Kidney (tissue), 22 donors: ENCODE measurements at places on chromosomes 7 and 10. TPM values are rescaled to one million over a fixed set of nuclear protein-coding genes. Genes with fewer than 3 reads are reported as not detected.

The FAM131B gene
- polyA plus RNA-seq = 0.19 TPM

The GATA3 gene
- 45.9 TPM for polyA plus RNA-seq

The TMEM236 gene
- polyA plus RNA-seq = 0.09 TPM

The PAX4 gene
- polyA plus RNA-seq = not detected

The ARPC1B gene
- polyA plus RNA-seq = 74.1 TPM

The TET1 gene
- polyA plus RNA-seq = 0.22 TPM

The LIPK gene
- polyA plus RNA-seq = not detected

The GRK5 gene
- 7.3 TPM for polyA plus RNA-seq

The NUTM2E gene
- polyA plus RNA-seq = 0.22 TPM

The TDRD1 gene
- polyA plus RNA-seq = not detected

The PON1 gene
- polyA plus RNA-seq = 0.28 TPM

The SPDYE6 gene
- polyA plus RNA-seq = not detected

The ASAH2 gene
- 0.45 TPM for polyA plus RNA-seq

The LRRN3 gene
- 0.54 TPM for polyA plus RNA-seq

The PROSER2 gene
- 8.1 TPM for polyA plus RNA-seq

The FAM241B gene
- 23.7 TPM for polyA plus RNA-seq

The MCM10 gene
- not detected for polyA plus RNA-seq

The TMEM196 gene
- not detected for polyA plus RNA-seq

The SSBP1 gene
- 190 TPM for polyA plus RNA-seq

The GDF2 gene
- not detected for polyA plus RNA-seq

The ZNF37A gene
- 4.0 TPM for polyA plus RNA-seq

The EVX1 gene
- 0.62 TPM for polyA plus RNA-seq
